ENCODE measurements at places on chromosomes 13 and 19.

DNA sequence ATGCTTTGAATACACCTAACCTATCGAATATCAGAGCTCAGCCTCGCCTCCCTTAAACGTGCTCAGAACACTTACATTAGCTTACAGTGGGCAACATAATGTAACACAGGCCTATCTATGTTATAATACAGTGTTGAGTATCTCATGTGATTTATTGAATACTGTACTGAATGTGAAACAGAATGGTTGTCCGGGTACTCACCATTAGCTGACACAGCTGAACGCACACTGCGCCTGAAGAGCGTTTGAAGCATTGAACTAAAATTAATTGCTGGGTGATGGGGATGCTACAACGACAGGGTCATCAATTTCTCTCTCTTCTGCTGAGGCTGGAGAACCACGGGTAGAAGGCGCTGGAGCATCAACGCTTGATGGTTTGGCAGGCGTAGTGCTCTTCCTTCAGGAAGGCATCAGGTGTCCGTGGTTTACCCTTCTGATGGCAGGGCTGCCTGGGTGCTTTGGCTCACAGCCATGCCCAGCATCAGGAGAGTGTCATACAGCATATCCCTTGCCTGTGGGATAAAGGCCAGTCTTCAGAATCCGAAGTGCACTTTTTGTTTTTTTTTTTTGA lies 46.9 kb upstream of the UBE2L5 start:
- DNase-seq, result no peak

DNA sequence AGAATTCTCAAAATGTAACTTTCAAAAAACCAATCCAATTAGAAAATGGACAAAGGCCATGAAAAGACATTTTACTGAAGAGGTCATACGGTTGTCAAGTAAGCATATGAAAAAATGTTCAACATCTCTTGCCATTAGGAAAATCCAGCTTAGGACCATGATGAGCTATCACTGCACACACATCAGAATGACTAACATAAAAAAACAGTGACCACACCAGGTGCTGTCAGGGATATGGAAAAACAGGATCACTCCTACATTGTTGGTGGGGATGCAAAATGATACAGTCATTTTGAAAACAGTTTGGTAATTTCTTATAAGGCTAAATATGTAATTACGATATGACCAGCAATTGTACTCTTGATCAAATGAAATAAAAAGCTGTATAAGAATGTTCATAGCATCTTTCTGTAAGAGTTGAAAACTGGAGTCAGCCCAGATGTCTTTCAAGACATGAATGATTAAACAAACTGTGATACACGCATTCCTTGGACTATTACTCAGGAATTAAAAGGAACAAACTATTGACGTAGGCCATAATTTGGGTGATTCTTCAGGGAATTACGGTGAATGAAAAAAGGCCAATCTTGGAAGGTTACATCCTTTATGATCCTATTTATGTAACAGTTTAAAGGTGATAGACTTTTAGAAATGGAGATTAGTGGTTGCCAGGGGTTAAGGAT lies 26.9 kb upstream of the RCBTB2 start:
- DNase-seq, result no peak

GRCh38 chr13:106423530-106423929 lies 111.9 kb downstream of the EFNB2 start:
- DNase-seq, result no peak

GRCh38 chr13:110440946-110441731 lies 120.4 kb downstream of the RAB20 start:
- DNase-seq, result no peak
